Spinal cord (tissue), 10 donors: ENCODE measurements at places on chromosomes 6 and 20. TPM values are rescaled to one million over a fixed set of nuclear protein-coding genes. Genes with fewer than 3 reads are reported as not detected.

DNA sequence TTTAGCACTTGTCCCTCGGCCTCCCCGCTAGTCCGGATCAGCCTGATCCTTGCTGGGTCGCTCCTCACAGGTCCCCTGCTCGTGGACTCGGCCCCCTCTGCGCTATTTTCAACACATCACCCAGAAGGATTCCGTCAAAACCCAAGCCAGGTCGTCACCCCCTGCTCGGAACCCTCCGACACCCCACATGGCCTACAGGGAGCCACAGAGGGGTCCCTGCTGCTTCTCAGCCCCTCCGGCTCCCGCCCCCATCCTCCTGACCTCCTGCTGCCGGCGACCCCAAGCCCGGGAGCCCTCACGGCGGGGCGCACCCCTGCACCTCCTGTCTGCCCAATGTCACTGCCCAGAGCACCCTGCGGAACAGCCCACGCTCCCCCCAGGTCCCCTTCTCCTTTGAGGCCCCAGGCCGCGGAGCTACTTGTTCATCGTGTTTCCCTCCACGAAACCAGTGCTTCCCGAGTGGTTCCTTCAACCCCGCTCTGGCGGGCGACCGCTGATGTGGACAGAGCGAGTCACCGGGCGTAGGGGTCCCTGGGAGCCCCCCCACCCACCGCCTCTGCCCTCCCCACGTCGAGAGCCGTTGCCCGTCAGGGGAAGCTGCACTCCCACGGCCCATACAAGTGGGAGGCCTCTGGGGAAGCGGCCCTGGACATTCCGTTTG is 638 bp upstream of the MYL9 start:
- peaks cover 2% of the 10 kb centered on the region for H3K27me3 ChIP-seq
- H3K27ac ChIP-seq: no peak overlapping the region
- DNase-seq: no peak
- H3K4me1 ChIP-seq: peaks cover 30% of the 10 kb centered on the region
- H3K36me3 ChIP-seq: peaks cover 3% of the 10 kb centered on the region
- peak overlapping the region; percentile 35 for H3K4me3 ChIP-seq

Gene ABHD16B
- total RNA-seq: not detected

DNA sequence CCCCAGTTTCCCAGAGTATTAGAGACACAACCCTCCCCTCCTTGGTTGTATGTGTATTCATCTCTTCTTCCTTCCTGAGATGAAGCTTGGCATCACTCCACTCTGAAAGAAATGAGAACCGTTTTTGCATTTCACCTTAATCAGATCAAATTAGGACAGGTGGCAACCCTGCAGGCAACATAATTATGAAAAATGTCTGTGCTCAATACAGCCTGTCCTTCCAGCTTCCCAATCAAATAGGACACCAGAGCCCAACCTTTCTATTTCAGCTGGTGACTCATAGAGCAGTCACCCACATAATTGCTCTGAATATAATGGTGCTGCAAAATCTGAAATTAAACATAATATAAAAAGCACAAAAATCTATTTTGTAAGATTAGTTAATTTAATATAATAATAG is 310.2 kb upstream of the AGPAT4 start:
- H3K4me3 ChIP-seq: no peak overlapping the region
- H3K27ac ChIP-seq: no peak overlapping the region
- H3K27me3 ChIP-seq: no peaks in the 10 kb centered on the region
- no peaks in the 10 kb centered on the region for H3K36me3 ChIP-seq

- no peaks in the 10 kb centered on the region for H3K36me3 ChIP-seq
- H3K4me3 ChIP-seq: no peak overlapping the region
- H3K4me1 ChIP-seq: peaks cover 24% of the 10 kb centered on the region
- no peak overlapping the region for H3K27ac ChIP-seq
- DNase-seq: no peak
Measured at GRCh38 chr6:37021356-37022129, 16.1 kb downstream of the FGD2 start.

Gene SEC63
- total RNA-seq: 57.6 TPM

Gene TGM3
- 0.40 TPM for total RNA-seq

- no peak overlapping the region for H3K4me3 ChIP-seq
- H3K27ac ChIP-seq: no peak overlapping the region
- H3K4me1 ChIP-seq: peaks cover 6% of the 10 kb centered on the region
Measured at GRCh38 chr20:61205769-61206168, 46.3 kb upstream of the CDH4 start.

- H3K4me3 ChIP-seq: no peak overlapping the region
- H3K4me1 ChIP-seq: peaks cover 10% of the 10 kb centered on the region
- H3K27me3 ChIP-seq: no peaks in the 10 kb centered on the region
- no peak for DNase-seq
- no peaks in the 10 kb centered on the region for H3K36me3 ChIP-seq
Measured at GRCh38 chr6:154360476-154360875, 3.9 kb upstream of the IPCEF1 start.

GRCh38 chr20:63345328-63346100 is 15.6 kb downstream of the CHRNA4 start:
- H3K27ac ChIP-seq: no peak overlapping the region
- no peak overlapping the region for H3K4me3 ChIP-seq
- H3K36me3 ChIP-seq: peaks cover 72% of the 10 kb centered on the region

Gene LY6G6C
- not detected for total RNA-seq

Gene LMBRD1
- total RNA-seq: 68.2 TPM

DNA sequence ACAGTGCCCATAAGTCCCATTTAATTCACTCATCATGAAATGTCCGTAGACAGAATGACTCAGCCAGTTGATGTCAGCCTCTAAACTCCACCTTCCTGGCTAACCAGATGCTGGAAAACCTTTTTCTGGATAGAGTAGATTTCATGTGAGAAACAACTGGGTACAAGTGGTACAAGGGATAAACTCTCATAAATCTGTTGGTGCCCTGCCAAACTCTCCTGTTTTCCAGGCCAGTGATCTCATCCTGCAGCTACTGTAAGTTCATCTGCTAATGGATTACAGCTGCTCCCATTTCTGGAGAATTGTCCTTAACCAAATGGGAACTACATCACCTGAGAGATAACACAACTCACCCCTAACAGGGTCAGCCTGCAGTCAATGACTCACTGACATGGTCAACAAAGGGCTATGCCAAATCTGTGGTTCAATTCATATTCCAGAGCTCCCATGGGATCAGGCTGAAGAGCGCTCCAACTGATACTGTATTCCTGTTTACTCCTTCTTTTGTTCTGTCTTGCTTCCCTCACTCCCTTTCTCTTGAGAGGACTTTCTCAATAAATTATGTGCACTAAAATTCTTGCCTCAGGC is 210.1 kb upstream of the HDDC2 start:
- no peak overlapping the region for H3K27ac ChIP-seq
- H3K4me3 ChIP-seq: no peak overlapping the region
- H3K27me3 ChIP-seq: no peaks in the 10 kb centered on the region
- no peak for DNase-seq

Gene TMC2
- 0.94 TPM for total RNA-seq

DNA sequence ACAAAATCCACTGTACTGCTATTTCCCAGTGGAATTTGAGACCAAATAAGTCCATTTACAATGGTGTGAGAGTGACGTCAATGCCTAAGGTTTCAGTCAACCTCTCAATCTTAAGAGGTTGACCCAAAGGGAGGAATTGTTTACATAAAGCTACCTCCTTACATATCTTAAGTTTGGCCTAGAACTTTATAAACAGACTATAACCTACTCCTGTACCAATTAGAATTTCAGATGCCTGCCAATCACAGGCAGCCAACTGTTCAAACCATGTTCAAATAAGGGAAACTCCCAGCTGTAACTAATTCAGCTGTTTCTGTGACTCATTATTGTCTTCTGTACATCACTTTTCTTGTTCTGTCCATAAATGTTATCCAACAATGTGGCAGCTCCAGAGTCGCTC is 14.5 kb downstream of the LGSN start:
- H3K36me3 ChIP-seq: no peaks in the 10 kb centered on the region
- no peaks in the 10 kb centered on the region for H3K4me1 ChIP-seq
- H3K27ac ChIP-seq: no peak overlapping the region

Gene ENTPD6
- total RNA-seq: 36.0 TPM

DNA sequence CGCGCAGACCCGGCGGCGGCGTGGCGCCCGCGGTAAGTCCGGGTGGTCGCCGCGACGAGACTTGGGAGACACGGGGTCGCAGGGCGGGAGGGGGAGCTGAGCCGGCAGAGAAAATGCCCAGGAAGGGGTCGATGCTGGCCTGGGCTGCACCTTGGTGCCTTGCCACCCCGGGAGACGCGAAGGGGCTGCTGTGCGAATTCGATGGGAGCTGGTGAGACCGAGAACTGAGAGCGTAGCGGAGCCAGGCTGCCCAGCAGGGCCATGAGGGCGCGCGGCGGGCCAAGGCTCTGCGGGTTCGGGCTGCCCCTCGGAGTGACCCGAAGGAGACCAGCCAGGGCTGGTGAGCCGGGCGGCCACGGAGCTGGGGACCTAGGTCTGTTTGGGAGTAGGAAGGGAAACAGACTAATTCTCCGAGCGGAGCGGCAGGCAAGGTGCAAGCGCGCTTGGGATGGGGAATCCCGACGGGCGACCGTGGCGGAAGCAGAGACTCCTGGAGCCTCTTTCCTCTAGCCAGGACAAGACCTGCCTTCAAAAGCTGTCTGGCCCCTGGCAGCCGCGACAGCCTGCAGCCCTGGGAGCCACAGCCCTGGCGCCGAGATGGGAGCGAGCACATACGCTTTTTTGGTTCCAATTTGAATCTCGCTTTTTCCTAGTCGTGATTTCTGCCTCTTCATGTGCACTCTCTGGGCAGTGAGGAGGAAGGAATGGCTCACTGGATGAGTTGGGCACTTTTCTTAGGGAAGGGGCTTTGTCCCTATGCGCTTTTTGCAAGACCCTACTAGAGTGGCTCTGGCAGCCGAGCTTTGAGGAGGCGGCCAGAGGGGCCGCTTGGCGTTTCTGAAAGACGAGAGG is 691 bp downstream of the SYNDIG1 start:
- H3K4me3 ChIP-seq: peak overlapping the region; percentile 53
- peaks cover 39% of the 10 kb centered on the region for H3K4me1 ChIP-seq
- H3K27me3 ChIP-seq: peaks cover 18% of the 10 kb centered on the region
- no peaks in the 10 kb centered on the region for H3K36me3 ChIP-seq
- DNase-seq: peak; percentile 62

Gene CALHM6
- 6.7 TPM for total RNA-seq

GRCh38 chr20:31914170-31914569 is 37.7 kb downstream of the PDRG1 start:
- H3K4me1 ChIP-seq: peaks cover 19% of the 10 kb centered on the region
- DNase-seq: no peak
- H3K36me3 ChIP-seq: peaks cover 2% of the 10 kb centered on the region

Gene HDGFL1
- not detected for total RNA-seq

DNA sequence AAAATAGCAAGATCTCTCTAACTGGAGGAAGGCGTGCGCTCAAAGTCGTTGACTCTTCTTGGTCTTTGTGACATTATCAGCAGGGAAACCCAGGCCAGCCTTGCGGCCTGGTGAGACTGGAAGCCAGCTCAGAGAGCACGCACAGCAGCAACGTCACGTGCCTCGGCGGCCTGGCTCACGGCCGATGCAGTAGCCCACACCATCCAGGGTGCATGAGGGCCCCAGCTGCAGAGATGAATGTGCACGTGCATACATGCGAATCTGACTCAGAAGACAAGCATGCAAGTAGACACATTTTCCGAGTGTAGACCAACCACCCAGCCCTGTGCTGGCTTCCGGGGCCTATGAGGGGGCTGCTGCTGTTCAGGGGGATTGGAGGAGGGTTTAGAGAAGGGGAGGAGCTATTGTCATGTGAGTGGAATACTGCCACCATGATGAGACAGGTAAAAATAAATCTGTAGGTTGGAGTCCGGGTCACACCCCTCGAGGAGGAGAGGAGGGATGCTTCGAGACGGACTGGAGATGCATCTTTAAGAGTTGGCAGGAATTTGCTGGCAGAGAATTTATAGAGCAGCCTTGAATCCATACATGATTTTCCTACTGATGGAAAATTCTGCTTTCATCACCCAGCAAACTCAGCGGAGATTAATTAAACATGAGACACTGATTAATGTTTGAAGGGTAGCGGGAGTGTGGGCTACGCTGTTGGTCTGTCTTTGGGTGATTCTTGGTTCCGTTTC is 388.2 kb downstream of the CDH4 start:
- peaks cover 55% of the 10 kb centered on the region for H3K4me1 ChIP-seq
- no peaks in the 10 kb centered on the region for H3K36me3 ChIP-seq
- DNase-seq: no peak
- H3K27ac ChIP-seq: peak overlapping the region; percentile 6
- H3K4me3 ChIP-seq: no peak overlapping the region
- H3K27me3 ChIP-seq: no peaks in the 10 kb centered on the region

- H3K36me3 ChIP-seq: no peaks in the 10 kb centered on the region
- no peaks in the 10 kb centered on the region for H3K4me1 ChIP-seq
- H3K27ac ChIP-seq: no peak overlapping the region
- no peaks in the 10 kb centered on the region for H3K27me3 ChIP-seq
Measured at GRCh38 chr6:159719287-159719686, 8.0 kb upstream of the WTAP start.

- no peak for DNase-seq
- peak within 1 kb of the TSS; percentile 53 for H3K4me3 ChIP-seq
- H3K27ac ChIP-seq: no peak within 1 kb of the TSS
Measured at GRCh38 chr20:43189554-43190331, at the start of gene PTPRT. PTPRT (minus strand) TSS chr20:43189906; CDS start chr20:43189733, 173 bp downstream.

DNA sequence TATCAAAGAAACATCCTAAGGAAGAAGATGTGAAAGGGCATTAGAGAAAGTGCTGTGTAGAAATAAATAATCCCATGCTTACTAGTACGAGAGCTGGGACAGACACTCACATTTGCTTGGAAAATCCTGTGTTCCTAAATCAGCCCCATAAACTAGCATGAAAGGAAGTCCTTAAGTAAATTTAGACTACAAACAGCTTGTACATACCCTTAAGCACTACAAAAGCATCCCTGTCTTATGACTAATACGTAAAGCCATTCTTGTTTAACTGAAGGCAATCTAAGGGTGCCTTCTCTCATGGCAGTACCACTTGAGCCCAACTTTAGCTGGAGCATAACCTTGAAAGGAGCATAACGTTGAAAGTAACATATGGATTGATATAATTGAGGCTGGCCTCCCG is 15.4 kb upstream of the FOXQ1 start:
- no peaks in the 10 kb centered on the region for H3K4me1 ChIP-seq
- no peak for DNase-seq
- no peak overlapping the region for H3K27ac ChIP-seq
- no peaks in the 10 kb centered on the region for H3K27me3 ChIP-seq

Gene PTK6
- 0.06 TPM for total RNA-seq

Gene SLC18B1
- 38.5 TPM for total RNA-seq

Gene SEMG1
- not detected for total RNA-seq
